GM23248 (cell line): ENCODE measurements at places on chromosomes 4 and X. TPM values are rescaled to one million over a fixed set of nuclear protein-coding genes. Genes with fewer than 3 reads are reported as not detected.

- no peaks in the 10 kb centered on the region for H3K36me3 ChIP-seq
- no peak overlapping the region for H3K4me3 ChIP-seq
- H3K27me3 ChIP-seq, result no peaks in the 10 kb centered on the region
- H3K27ac ChIP-seq, result no peak overlapping the region
Measured at GRCh38 chr4:90181644-90182043, 54.5 kb downstream of the CCSER1 start.

DNA sequence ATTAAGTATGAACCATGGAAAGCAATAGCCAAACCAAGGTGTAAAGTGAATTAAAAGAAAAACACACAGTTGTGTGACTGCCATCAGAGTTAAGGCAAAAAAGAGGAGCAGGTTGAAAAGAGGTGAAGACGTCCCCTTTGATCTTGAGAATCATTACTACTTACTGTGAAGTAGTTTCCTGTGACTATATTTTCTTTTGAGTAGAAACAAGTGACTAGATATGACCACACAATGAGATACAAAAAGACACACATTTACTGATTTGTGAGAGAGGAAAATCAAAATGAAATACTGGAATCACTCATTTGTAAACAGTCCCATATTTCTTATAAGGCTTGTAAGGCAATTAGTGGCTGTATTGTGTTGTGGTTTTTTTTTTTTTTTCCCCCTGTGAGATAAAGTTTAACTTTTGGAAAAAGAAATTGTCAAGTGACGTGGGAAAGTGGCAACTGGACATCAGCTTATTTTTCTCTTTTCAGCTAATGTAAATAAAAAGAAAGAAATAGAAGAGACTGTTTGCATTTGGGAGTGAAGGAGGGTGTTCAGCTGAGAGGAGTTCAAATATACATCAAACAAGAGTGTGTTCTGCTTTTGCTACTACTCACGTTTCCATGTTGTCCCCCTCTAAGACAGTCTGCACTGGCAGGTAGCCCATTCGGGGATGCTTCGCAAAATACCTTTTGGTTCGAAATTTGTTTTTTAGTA lies 106.4 kb upstream of the FTHL17 start:
- H3K27ac ChIP-seq, result no peak overlapping the region
- no peak for DNase-seq
- no peaks in the 10 kb centered on the region for H3K27me3 ChIP-seq
- no peak overlapping the region for H3K4me3 ChIP-seq

DNA sequence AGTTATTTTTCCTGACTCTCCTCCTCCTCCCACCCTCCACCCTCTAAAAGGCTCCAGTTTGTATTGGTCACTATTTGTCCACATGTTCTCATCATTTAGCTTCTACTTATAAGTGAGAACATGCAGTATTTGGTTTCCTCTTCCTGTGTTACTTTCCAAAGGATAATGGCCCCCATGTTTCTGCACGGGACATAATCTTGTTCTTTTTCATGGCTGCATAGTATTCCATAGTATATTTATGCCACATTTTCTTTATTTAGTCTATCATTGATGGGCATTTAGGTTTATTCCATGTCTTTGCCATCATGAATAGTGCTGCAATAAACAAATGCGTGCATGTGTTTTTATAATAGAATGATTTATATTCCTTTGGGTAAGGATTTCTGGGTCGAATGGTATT lies 167.3 kb upstream of the GRID2 start:
- no peaks in the 10 kb centered on the region for H3K36me3 ChIP-seq
- no peaks in the 10 kb centered on the region for H3K27me3 ChIP-seq
- no peak for DNase-seq
- no peaks in the 10 kb centered on the region for H3K4me1 ChIP-seq

DNA sequence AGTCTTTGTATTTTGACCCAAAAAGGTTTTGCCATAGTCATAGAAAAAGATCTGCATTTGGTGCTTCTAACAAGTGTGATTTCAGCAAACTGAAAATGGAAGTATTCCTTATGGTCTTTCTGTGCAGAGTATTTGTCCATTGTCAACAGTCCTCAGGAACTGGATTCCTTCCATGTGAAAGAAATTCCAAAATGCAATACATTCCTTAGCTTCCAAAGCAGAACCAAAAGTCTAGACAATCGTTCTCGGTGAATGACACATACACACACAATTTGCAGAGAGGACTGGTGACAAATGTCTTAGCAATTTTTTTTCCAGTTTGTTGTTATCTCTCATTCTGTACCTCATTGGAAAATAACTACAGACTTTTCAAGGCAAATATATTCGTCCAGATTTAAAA lies 562.2 kb upstream of the SLIT2 start:
- H3K27me3 ChIP-seq, result no peaks in the 10 kb centered on the region
- H3K4me3 ChIP-seq, result peak overlapping the region; percentile 62
- peak; percentile 83 for DNase-seq
- peak overlapping the region; percentile 48 for H3K27ac ChIP-seq

- H3K27me3 ChIP-seq, result no peaks in the 10 kb centered on the region
- H3K36me3 ChIP-seq, result no peaks in the 10 kb centered on the region
- H3K4me1 ChIP-seq, result peaks cover 46% of the 10 kb centered on the region
- DNase-seq, result peak; percentile 18
- peak overlapping the region; percentile 82 for H3K27ac ChIP-seq
- H3K4me3 ChIP-seq, result no peak overlapping the region
Measured at GRCh38 chr4:142550965-142551364, 295.1 kb downstream of the INPP4B start.

GRCh38 chrX:72348247-72348979 lies 42.7 kb upstream of the CITED1 start:
- peaks cover 10% of the 10 kb centered on the region; the same call in 1 of the 2 replicates for H3K4me1 ChIP-seq
- H3K36me3 ChIP-seq, result no peaks in the 10 kb centered on the region
- no peak overlapping the region for H3K27ac ChIP-seq
- no peak for DNase-seq
- no peak overlapping the region for H3K4me3 ChIP-seq

- no peaks in the 10 kb centered on the region for H3K4me1 ChIP-seq
- no peak overlapping the region for H3K27ac ChIP-seq
- no peaks in the 10 kb centered on the region for H3K27me3 ChIP-seq
- H3K36me3 ChIP-seq, result no peaks in the 10 kb centered on the region
- no peak overlapping the region for H3K4me3 ChIP-seq
Measured at GRCh38 chrX:871626-872025, 241.0 kb downstream of the SHOX start.

GRCh38 chrX:13695601-13696115 lies 6.7 kb downstream of the RAB9A start:
- no peak overlapping the region for H3K27ac ChIP-seq
- no peak overlapping the region for H3K4me3 ChIP-seq
- no peaks in the 10 kb centered on the region for H3K36me3 ChIP-seq
- H3K4me1 ChIP-seq, result peaks cover 48% of the 10 kb centered on the region
- no peaks in the 10 kb centered on the region for H3K27me3 ChIP-seq
- DNase-seq, result no peak

DNA sequence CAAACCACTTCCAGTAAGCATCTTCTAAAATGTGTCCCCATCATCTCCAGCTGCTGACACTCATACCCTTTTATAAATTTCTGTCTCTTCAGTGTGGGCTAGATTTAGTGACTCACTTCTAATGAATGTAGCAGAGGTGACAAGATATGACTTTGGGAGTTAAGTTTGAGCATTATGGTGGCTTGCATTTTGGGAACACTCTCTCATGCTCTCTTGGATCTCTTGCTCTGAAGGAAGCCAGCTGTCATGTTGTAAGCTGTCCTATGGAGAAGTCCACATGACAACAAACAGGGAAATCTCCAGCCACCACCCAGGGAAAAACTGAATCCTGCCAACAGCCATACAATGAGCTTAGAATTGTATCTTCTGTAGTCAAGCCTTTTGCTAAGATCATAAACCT lies 691.3 kb upstream of the PCDH7 start:
- H3K27ac ChIP-seq, result no peak overlapping the region
- H3K4me1 ChIP-seq, result no peaks in the 10 kb centered on the region
- H3K36me3 ChIP-seq, result no peaks in the 10 kb centered on the region
- no peak for DNase-seq
- no peak overlapping the region for H3K4me3 ChIP-seq
- H3K27me3 ChIP-seq, result no peaks in the 10 kb centered on the region

- H3K27me3 ChIP-seq, result no peaks in the 10 kb centered on the region
- no peaks in the 10 kb centered on the region for H3K4me1 ChIP-seq
- H3K4me3 ChIP-seq, result no peak overlapping the region
- H3K36me3 ChIP-seq, result no peaks in the 10 kb centered on the region
Measured at GRCh38 chr4:99665983-99666382, 8.4 kb upstream of the C4orf54 start.

- no peak overlapping the region for H3K4me3 ChIP-seq
- no peak for DNase-seq
- H3K27me3 ChIP-seq, result no peaks in the 10 kb centered on the region
- no peak overlapping the region for H3K27ac ChIP-seq
- no peaks in the 10 kb centered on the region for H3K36me3 ChIP-seq
- peaks cover 15% of the 10 kb centered on the region for H3K4me1 ChIP-seq
Measured at GRCh38 chr4:16293210-16293838, 67.1 kb upstream of the TAPT1 start.

- H3K4me3 ChIP-seq, result no peak overlapping the region
- no peaks in the 10 kb centered on the region for H3K4me1 ChIP-seq
- H3K36me3 ChIP-seq, result no peaks in the 10 kb centered on the region
- no peak overlapping the region for H3K27ac ChIP-seq
- DNase-seq, result no peak
Measured at GRCh38 chr4:182177166-182177565, 66.0 kb upstream of the TENM3 start.

Gene PDGFRA
- 225 and 275 TPM in 2 replicates for total RNA-seq

Gene H2BW1
- not detected in 2 replicates for total RNA-seq

Gene TRO
- total RNA-seq, result 15.0 and 17.7 TPM in 2 replicates

Gene FRAS1
- total RNA-seq, result 19.8 and 20.0 TPM in 2 replicates
